ENCODE measurements at places on chromosomes 16 and 17.

GRCh38 chr17:77217123-77217522, 76.4 kb downstream of the SEC14L1 start:
- DNase-seq, result no peak

DNA sequence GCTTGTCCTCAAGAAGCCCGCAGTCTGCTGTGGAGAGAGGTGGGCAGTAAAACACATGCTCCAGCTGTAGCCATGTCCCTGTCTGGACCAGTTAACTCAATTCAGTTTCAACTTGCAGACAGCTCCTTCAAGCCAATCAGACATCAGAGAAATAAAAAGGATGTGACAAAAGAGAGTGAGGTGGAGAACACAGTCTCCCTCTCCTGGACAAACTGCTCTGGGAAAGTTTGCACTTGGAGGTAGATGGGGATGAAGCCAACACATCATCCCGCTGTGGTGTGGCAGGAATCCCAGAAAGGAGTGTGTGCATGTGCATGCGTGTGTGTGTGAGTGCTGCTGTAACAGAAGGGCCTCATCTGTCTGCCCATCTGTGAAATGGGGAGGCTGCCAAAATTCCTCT, 358.6 kb upstream of the ASIC2 start:
- DNase-seq, result no peak

- DNase-seq, result no peak
Measured at GRCh38 chr17:61662741-61663140, 71.7 kb upstream of the NACA2 start.

GRCh38 chr16:11136600-11136999, 119.4 kb downstream of the SOCS1 start:
- no peak for DNase-seq

GRCh38 chr16:81266680-81267095, 28.2 kb downstream of the BCO1 start:
- no peak for DNase-seq

DNA sequence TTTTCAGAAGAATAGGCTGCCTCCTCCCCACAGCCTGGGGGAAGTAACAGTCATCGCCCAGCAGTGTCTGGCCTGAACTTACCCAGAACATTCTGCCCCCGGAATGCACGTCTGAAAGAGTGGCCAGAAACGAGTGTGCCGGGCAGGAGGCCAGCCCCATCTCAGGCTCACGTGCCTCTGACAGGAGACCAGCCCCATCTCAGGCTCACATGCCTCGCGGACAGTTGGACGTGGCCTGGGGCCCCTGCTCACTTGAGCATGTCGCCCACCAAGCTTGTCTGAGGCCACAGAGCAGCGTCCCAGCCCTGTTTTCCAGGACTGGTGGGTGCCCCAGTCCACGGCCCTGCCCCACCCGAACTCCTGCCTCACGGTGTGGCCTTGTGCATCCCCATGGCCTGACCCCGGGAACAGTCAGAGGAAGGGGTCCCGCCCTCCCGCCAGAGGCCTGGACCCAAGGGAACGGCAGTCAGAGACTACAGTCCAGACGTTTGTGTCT, 16.3 kb upstream of the CDH15 start:
- no peak for DNase-seq

DNA sequence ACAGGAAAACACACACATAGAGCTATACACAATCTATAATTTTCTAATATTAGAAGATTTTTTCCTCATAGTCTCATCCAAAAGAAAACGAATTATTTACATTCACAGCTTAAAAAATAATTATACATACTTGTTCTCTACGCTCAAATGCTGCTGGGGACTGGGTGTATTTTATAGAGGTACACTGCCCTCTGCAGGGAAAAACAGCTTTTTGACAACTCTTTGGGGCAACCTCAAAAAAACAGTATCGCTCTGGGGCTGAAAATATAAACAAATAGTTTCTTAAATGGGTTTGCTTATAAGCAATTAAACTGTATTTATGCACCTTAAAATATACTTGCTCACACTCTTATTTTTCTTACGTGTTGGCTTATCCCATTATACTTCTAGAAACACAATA, 261.8 kb upstream of the PSMD7 start:
- peak; percentile 26 for DNase-seq

DNA sequence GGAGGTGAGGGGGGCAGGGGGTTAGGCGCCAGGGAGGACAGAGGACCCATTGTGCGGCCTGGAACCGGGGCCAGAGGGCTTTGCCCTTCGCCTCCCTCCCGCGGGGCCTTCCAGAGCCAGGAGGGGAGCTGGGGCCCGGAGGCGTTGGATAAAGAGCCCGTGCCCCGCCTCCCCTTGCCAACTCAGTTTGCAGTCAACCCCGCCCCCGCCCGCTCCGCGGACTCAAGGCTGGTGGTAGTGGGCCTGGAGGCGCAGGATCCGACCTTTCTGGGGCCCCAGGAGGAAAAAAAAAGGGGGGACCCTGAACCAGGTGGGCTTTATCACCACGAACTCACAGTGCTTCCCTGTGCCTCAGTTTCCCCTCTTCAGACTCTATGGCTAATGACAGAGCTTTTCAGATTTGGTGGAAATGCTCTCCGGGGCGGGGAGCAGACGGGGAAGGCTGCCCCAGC, 2.0 kb upstream of the SPHK1 start:
- no peak for DNase-seq

Measured in GM13977 (cell line).